ENCODE measurements at places on chromosomes 2 and 18.

GRCh38 chr2:62136956-62137830, 58.7 kb upstream of the B3GNT2 start:
- no peak for DNase-seq

GRCh38 chr2:205858881-205859441, 176.7 kb downstream of the NRP2 start:
- DNase-seq = no peak

GRCh38 chr18:42025491-42025890, 70.5 kb downstream of the PIK3C3 start:
- no peak for DNase-seq

GRCh38 chr18:9927392-9928063, 13.7 kb downstream of the VAPA start:
- no peak for DNase-seq

DNA sequence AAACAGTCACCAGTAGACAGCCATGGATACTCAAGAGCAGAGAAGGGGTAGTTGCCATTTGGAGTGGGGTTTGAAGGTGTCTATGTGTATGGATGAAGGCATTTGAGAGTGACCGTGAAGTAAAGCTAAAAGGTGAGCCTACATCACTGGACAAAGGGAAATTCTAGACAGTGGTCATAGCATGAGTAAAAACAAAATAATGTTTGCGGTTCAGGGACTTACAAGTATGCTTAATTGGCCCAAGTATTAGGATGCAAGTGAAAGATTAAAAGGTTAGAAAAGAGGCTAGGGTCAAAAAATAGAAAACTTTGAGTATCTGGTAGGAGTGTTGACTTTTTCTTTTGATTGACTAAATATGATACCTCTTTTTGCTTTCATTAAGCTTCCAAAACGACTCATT, 238.1 kb upstream of the SLC8A1 start:
- DNase-seq = no peak

- DNase-seq = no peak
These were observed 14.9 kb upstream of the KDM3A start for GRCh38 chr2:86426271-86426670.

DNA sequence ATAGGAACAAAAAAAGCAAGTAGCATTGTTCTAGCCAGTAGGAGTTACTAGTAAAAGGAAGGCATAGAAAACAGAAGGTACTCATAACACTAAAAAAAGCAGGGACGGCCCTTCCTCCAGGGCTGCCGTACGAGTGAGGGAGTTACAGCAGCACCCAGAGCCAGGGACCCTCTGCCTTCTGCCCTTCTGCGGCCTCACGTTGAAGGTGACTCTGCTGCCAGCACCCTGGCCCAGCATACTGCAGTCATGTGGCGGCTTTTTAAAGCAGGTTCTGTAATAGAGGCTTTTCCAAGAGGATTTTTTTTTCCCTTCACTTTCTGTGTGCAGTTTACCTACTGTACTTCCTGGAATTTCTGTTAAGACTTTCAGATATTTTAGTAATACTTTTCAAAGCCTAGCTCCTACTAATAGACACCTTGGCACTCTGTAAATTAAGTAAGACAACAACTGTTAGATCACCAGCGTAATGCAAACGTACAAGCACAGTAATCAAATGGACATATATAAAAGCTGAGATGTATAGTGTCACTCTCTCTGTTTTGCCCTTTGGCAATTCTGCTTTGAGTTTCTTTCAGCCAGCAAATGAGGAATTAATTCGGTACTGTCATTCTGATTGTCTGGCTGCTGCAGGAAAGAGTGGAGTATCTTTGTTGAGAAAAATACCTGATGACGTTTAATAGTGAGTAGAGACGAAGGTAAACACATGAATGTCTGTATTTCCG, 161.5 kb downstream of the PTGR3 start:
- no peak for DNase-seq

- no peak for DNase-seq
These were observed 41.4 kb downstream of the TRAPPC12 start for GRCh38 chr2:3420769-3421397.

GRCh38 chr2:234679741-234680687, 183.1 kb upstream of the ARL4C start:
- DNase-seq = no peak

GRCh38 chr2:160826496-160826895, 332.9 kb upstream of the RBMS1 start:
- DNase-seq = no peak

- DNase-seq = no peak
These were observed 46.4 kb upstream of the STON1 start for GRCh38 chr2:48483506-48483905.

- no peak for DNase-seq
These were observed 90.3 kb downstream of the C1QL2 start for GRCh38 chr2:119068154-119068725.

DNA sequence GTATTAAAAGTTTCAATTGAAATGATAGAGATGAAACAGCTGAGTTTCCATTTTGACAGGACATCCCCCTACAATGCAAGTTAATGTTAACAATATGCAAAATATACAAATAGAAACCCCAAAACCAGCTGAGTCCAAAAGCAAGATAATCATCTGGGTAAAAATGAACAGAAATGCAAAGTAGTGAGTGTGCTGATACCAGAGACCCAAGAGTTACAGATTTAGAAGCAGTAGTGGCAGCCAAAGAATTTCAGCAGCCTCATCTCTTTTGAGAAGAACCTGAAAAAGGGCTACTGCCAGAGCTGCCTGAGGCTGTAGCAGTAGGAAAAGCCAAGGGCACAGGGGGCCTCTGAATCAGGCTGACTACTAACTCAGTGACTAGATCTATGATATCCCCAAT, 82.6 kb downstream of the THADA start:
- no peak for DNase-seq

DNA sequence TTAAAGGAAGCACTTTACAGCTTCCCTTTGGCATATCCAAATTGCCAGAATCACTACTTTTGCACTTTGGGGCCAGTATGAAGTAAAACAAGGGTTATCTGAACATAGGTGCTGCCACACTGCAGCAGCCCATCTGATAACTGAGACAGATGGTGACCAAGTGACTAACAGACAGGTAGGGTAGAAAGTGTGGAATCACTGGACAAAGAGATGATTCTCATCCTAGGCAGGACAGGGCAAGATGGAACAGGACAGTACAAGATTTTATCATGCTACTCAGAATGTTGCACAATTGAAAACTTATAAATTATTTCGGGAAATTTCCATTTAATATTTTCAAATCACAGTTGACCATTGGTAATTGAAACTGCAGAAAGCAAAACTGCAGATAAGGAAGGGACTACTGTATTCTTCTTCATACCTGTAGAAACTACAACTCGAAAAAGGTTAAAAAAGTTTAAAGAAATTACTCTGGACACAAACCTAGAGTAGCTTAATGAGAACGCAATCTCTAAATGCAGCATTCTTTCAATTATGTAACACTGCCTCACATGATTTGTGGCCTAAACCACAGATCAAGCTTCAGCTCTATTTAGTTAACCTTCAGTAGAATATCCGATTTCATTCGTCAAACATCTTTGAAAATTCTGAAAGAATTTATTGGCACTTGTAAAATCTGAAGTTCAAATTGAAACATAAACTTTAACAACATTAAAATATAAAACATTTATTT, 31.4 kb downstream of the HEATR5B start:
- DNase-seq = no peak

DNA sequence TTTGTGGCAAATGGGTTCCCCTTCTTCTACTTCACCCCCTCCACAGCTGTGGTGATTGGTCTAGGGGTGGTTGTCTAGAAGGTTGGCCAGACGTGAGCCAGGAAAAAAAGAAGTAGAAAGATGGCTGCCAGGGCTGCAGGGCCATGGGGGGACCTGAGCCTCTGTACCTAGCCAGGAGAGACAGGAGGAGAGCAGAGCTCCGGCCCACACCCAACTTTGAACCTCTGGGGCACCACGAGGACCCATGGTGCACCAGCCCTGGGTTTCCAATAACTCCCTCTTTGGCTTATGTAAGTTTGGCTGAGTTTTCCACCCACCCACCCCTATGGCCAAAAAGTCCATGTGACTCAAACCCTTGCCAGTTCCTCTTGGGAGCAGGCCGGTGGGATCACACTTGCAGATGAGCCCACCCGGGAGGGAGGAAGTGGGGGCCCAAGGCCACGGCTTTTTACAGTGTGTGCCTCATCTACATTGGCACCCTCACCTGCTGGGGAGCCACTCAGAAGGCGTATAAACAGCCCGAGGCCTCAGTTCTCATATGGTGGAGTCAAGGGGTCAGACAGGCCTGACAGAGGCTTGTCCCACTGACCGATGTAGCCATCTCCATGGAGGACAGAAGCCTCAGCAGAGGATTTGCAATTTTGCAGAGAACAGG, 293.1 kb upstream of the HDAC4 start:
- DNase-seq = no peak

GRCh38 chr2:96546797-96547196, 10.2 kb downstream of the ARID5A start:
- no peak for DNase-seq

- no peak for DNase-seq
These were observed 111.5 kb downstream of the CAPN13 start for GRCh38 chr2:30695749-30696148.

- DNase-seq = peak; percentile 90
These were observed at the start of gene EHD3 for GRCh38 chr2:31233741-31234682. EHD3 (plus strand) TSS chr2:31234152; CDS start chr2:31234622, 470 bp downstream.

GRCh38 chr18:14092625-14093306, 39.5 kb downstream of the ZNF519 start:
- no peak for DNase-seq

DNA sequence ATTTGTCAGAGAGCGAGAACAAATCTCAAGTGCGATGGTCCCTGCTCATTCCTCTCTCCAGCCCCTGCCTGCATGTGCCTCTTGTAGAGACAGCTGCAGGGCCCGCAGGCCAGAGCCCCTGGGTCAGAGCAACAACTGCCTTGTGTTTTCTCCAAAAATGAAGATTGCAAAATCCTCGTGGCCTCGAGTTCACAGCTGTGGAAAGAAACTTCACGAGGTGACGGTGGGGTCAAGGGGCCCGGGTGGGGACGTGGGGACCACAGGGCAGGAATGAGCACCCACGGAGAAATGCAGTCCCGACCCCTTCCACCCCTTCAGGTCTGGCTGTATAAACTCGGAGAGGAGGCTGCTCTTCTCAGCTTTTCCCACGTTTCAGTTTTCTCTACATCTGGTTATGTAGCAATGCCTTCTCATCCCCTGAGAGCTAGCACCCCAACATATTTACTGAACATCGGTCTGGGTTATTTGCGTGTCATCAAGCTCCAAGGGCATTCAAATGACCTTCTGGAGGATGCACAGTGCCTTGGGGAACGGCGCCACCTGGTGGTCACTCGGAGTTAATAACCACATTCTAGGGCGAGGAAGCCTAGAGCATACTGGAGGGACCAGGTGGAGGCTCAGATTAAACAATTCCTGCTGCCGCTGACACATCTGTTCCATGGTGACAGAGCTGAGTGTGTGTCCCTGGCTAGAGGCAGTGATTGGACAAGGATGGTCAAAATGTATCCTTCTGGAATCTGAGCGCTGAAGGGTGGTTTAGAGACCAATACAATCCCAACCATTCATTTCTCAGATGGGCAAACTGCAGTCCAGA, 91.4 kb upstream of the CYRIA start:
- peak; percentile 71 for DNase-seq

DNA sequence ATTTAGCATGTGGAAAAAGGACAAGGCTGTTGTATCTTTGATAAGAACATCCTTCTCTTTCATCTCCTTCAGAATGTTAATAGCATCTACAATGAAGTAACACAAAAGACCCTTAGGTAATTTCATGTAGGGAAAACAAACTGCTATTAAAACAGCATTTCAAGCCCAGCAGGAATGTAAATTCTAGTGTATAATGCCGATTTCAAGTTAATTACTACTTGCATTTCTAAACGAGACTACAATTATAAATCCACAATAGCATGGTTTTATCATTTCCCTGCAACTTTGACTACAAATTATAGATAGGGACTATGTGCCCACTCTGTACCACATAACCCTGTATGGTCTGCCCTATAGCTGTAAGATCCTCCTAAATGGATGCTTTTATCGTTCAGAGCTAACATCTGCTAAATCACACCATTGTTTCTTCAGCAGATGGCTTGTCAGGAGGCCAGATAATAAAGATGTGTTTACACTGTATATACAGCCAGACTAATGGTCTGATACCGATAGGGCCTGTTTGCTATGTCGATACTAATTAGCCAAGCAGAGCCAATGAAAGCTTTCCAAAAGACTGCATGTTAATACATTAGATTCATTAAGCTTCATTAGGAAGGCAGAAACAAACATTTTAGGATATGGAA, 51.9 kb downstream of the LRPPRC start:
- no peak for DNase-seq

- DNase-seq = peak; percentile 71
These were observed 937 bp upstream of the LANCL1 start for GRCh38 chr2:210477496-210477895.

GRCh38 chr18:80088036-80088435, 21.0 kb upstream of the ADNP2 start:
- no peak for DNase-seq

GRCh38 chr2:46874236-46874929, 41.2 kb downstream of the MCFD2 start:
- no peak for DNase-seq

DNA sequence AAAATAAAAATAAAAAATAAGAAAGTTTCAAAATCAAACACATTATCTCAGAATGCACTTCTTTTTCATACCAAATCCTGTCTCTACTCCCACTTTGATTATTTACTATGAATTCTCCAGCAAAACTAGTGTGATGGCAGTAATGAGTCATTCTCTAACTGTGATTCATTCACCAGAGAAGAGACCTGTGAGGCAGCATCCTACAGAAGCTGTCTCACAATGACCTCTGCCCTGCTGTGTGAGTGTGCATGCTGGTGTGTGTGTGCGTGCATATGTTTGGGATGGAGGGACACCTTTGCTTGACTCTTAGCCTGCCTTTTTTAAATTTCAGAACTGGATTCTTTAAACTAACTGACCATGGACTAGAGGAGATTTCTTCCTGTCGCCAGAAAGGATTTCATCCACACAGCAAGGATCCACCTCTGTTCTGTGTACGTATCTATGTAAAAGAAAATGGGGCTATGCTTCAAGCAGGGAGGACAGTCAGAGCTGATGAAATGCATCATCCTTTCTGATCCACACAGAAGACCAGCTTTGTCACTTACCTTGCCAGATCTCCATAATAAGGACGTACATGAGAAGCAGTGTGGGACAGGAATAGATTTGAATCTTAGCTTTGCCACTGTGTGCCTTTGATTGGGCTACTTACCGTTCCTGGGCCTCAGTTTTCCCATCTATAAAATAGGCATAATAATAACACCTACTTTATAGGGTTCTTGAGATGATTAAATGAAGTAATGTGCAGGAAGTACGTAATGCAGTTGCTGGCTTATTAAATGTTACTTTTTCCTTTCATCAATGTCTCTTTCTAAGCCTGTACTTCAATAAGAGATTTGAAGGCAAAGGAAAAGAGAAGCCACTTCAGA, 31.2 kb downstream of the STAMBP start:
- DNase-seq = no peak

GRCh38 chr2:171688129-171688465, 828 bp downstream of the DYNC1I2 start:
- no peak for DNase-seq

Measured in OCI-M1 (cell line).